A549 treated with RU486 at 1 μM for 4 hours (cell line): ENCODE measurements at places on chromosomes 12 and 14. TPM values are rescaled to one million over a fixed set of nuclear protein-coding genes. Genes with fewer than 3 reads are reported as not detected.

The TAMALIN gene
- 0.17 to 1.3 TPM (median 0.61 TPM) in 5 replicates for total RNA-seq

The UNC79 gene
- 0.02 to 0.03 TPM in 2 of 5 replicates, not detected in the others for total RNA-seq

The ZNF140 gene
- 8.7 to 10.2 TPM (median 9.2 TPM) in 5 replicates for total RNA-seq

The BATF gene
- total RNA-seq, result 0.22 TPM in 1 of 5 replicates, not detected in the others

The PAPLN gene
- total RNA-seq, result 5.3 to 8.8 TPM (median 8.4 TPM) in 5 replicates

The CLEC4E gene
- total RNA-seq, result 0.18 to 0.26 TPM in 2 of 5 replicates, not detected in the others
